Kasumi-1 (cell line): ENCODE measurements at places on chromosomes 7 and 10.

- peak; percentile 99 for DNase-seq
Observed at GRCh38 chr7:30285536-30286284, 1.3 kb downstream of the ZNRF2 start.

DNA sequence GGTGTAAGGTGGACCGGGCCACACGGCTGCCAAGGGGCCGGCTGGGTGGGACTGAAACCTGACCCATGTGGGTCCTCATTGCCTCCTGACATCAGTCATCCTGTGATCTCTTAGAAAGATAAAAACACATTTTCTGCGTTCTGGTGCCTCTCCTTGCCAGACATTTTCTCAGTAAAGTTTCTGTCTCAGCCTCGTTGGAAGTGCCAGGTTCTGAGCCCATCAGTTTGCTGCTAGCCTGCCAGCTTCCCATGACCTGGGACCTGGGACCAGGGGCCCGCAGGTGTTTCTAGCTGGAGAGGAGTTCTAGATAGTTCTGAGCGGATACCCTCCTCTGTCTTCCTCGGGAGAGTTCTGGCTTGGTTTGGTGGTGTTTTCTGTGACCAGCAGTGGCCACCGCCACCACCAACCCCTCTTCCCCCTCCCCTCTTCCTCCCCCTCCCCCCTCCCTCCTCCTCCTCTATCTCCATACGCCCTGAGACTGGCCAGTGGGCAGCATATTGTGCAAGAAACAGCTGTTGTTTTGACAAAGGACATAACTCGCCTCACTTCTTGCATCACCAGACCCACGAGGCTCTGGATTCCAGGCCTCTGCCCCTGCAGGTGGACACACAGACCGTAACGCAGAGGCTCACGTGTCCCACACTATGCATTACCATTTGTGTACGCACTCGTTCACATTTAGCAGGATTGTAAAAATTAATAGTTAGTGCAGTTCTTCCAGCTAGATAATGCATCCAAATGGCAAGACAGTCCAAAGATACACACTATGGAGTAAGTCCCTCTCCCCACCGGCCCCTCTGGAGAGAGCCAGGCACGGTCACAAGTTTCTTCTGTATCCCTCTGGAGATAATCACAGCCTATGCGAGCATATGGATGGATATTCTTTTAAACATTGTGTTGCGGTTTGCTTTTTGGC is 94.6 kb downstream of the CUX1 start:
- DNase-seq, result no peak

GRCh38 chr10:50063100-50063499 is 4.7 kb upstream of the WASHC2A start:
- DNase-seq, result no peak

- no peak for DNase-seq
Observed at GRCh38 chr10:48958598-48959190, 19.1 kb upstream of the LRRC18 start.

DNA sequence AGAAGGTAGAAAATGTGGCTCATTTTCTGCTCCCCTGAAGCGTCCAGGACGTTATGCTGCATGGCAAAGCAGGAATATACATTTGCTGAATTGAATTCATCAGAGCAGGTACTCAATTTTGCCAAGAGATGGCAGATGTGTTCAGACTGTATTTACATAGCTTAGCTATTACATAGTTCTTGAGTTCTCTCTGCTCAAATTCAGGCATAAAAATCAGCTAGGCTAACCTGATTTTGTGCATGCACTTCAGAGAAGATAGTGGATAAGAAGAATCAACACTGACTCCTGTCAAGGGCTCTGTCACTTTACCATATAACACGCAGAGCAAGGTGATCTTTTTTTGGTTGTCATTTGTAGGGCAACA is 209.2 kb upstream of the FAM3C start:
- no peak for DNase-seq

DNA sequence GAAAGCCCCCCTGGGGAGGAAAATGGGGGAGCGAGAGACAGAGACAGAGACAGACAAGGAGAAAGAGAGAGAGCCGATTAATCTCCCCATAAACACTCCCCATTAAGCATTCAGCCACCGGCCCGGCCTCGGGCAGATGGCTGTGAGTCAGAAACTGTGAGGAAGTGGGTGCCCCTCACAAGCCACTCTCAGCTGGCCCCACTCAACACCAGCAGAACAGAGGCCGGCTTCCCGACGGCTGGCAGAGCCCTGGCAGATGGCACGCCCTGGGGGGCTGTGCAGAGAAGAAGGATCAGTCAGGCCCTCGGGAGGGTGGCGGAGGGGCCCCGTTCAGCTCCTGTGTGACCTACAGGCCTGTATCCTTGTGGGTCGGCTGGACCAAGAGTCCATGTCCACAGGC is 41.2 kb downstream of the CAMK2B start:
- peak; percentile 34 for DNase-seq

GRCh38 chr10:35946556-35946955 is 304.5 kb upstream of the FZD8 start:
- DNase-seq, result no peak

DNA sequence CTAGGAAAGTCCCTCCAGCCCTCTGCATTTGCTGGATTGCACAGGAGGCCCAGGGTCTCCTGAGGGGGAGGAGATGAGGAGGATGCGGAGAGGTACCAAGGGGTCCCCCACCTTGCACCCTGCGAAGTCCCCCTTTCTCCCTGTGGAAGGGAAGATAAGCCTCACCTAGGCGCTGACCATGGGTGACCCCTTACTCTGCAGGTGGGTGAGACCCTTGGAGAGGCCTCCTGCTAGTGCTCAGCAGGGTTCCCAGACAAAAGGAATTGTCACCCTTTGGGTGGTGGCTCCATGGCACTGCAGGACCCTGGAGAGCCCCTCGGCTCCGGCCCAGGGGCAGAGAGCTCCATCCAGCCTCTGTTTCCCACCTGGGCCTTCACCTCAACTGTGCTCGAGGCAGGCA is 107.0 kb upstream of the RET start:
- no peak for DNase-seq

DNA sequence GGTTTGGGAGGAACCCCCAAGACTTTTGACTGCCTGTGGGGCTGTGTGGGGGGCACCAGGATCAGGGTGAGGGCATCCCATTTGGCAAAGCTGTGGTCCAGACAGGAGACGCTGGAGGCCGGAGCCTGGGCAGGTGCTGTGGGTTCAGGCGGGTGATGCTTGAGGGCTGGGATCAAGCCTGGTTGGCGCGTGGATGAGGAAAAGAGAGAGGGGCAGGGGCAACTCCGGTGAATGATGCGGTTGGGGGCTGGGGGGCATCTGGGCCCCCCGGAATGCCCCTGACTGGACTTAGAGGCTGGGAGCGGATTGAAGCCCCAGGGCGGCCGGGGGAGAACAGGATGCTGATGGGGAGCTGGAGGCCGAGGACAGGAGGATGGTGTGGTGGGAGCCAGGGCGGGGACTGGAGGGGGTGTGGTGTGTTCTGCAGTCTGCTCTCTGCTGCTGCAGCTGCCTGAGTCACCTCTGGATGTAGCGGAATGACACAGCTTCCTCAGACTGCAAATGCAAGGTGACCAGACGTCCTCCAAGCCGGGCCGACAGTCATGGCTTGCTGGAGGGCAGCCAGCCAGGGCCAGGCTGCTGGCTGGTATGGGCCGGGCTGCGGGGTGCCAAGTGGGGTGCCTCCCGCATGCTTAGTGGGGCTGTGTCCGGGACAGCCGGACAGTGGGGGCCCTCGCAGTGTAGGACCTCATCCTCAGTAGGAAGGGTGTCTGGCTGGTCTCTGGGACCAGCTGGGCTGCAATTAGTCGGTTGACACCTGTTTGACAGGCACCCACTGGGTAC is 3.2 kb downstream of the MAFK start:
- no peak for DNase-seq

DNA sequence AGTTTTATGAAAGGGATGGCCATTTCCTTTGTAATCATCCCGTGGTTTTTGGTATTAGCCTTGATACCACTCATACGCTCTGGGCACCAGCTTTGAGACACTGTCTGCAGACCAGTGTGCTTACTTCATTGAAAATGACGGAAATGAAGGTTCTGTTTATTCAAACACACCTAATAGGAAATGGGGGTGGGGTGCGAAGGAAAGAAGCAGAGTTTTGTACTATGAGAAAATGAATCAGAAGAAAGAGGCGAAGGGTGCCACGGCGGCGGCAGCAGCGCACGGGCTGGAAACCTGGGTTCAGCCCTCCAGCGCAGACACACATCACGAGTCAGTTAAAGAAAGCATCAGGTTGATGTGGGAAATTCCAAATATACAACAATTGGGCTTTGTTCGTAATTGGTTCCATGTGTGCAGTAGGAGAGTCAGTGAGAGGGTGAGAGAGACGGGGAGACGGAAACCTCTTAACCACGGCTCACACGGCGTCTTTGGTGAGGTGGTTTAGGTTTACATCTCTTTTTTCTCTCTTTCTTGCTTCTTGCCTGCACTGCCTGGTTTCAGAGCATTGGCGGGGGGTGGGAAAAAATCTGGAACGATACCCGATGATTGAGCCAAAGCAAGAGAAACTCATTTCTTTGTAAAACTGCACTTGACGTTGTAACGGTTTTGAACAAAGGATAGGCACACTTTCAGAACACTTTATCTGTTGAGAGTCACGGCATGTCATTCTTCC is 321.2 kb downstream of the FRMD4A start:
- DNase-seq, result no peak

DNA sequence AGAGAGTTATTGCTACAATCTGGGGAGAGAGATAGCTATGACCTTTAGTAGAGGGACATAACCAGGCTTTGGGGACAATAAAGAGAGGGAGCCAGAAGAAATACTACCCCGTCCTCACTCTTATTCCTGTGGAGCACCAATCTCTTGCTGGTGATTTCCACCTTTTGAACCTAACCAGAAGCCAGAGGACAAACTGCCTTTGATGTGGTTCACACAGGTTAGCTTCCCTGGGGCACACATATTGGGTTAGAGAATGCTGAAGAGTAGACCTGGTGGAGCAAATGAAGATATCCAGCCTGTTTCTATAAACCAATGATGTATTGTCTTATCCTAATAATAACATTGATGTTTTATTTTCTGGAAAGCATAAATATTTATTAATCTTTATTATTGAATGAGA is 399.3 kb downstream of the HTR7 start:
- DNase-seq, result no peak

DNA sequence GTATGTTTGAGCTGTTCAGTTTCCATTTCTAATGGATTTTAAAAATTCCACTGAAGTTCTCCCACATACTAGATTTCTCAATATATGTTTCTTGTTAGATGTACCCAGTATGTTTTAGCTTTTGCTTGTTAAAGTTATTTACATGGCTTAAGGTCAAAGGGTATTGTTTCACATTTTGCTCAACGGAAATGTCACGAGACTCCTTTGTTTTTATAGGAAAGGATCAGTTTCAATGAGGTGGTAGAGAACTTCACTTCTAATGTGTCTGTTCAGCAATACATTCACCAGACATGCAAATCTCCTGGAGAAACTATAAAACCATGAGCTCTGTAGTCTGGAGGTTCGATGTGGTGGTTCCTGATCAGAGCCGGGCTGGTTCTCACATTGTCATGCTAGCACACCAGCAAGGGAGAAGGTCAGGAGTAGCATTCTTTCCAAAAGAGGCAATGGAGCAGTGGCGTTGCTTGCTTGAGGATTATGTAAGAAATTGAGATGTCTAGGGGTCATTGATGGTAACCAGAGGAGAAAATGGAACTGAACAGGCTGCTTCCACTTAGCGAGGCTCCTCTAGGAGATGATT is 114.0 kb downstream of the RAB18 start:
- no peak for DNase-seq

GRCh38 chr7:122183106-122183505 is 39.1 kb upstream of the AASS start:
- no peak for DNase-seq

GRCh38 chr7:143351060-143351459 is 11.5 kb downstream of the FAM131B start:
- no peak for DNase-seq

- DNase-seq, result no peak
Observed at GRCh38 chr10:107889105-107889504, 724.6 kb upstream of the SORCS1 start.

GRCh38 chr7:46839651-46840050 is 742.3 kb downstream of the TNS3 start:
- no peak for DNase-seq

DNA sequence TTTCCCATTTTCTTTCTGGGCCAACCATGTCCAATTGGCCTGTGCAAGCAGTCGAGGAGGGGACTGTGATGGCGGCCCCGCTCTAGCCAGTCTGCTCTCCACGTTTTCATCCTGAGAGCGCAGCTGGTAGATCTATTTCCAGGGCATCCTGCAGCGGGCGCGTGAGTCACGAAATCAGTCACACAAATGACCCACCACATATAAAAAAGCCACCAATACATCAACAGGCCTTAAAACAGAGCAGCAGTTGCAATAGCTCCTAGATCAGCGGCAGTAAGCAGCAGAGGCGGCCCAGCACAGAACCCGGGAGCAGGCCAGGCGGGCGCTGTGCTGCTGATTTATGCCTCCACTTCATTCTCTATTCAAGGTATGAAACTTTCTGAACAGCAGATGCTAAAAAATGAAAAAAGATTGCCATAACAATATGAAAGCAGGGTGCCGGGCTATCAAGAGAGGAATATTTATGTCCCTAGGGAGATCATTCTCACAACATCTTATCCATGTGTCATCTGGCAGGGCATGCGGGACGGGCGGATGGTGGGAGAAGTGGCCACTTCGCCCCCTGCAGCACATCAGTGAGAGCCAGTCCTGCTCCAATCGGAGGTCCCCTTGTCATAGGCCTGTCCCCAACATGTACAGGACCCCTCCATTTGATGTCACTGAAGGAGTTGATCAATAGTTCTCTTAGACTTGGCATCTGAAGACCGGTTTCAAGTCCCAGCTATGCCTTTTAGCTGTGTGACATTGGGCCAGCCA is 98.0 kb upstream of the GPR26 start:
- no peak for DNase-seq

DNA sequence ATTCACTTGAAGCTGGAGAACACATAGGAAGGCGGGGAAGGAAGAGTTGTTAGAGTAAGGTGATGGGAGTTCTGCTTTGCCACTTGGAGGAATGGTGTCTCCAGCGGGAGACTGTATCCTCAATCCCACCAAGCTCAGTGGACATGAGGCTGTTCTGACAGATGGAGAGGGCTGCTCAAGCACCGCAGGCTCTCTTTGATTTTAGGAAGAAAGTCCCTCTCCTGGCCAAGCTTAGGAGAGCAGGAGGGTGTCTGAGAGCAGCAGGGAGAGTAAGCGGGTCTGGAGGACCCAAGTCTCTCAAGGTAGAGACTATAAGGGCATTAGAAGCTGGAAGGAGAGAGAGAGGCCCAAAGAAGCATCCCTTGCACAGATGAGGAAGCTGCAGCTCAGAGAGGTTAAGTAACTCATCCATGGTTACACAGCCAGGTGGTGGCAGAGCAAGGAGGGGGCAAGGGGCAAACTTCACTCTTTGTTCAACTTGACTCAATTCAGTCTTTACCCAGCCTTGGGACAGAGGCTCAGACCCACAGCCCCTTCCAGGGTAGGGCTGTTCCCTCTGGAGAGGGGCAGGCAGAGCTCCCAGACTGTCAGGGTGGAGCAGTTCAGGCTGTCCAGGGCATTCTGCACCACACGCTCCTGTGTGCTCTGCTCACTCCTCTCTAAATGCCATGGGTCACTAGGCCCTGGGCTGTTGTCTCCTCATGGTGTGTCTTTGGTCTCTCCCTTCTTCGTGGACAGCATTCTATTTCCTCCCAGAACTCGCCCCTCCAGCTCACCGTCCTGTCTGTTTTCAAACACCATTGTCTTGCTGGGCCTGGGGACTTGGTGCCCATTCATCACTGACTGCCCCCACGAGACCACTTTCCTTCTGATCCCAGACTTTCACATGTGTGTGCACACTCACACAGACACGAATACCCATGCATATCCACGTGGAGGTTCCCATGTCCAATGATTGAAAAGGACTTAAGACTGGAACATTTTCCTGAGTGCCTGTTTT is 8.9 kb downstream of the CHAT start:
- DNase-seq, result no peak
